Stimulated activated CD8-positive, alpha-beta memory T cell treated with anti-CD3 and anti-CD28 coated beads, Interleukin-2, amount 100 ng/mL, for 1 hour (primary cell): ENCODE measurements at places on chromosomes 7 and 10.

DNA sequence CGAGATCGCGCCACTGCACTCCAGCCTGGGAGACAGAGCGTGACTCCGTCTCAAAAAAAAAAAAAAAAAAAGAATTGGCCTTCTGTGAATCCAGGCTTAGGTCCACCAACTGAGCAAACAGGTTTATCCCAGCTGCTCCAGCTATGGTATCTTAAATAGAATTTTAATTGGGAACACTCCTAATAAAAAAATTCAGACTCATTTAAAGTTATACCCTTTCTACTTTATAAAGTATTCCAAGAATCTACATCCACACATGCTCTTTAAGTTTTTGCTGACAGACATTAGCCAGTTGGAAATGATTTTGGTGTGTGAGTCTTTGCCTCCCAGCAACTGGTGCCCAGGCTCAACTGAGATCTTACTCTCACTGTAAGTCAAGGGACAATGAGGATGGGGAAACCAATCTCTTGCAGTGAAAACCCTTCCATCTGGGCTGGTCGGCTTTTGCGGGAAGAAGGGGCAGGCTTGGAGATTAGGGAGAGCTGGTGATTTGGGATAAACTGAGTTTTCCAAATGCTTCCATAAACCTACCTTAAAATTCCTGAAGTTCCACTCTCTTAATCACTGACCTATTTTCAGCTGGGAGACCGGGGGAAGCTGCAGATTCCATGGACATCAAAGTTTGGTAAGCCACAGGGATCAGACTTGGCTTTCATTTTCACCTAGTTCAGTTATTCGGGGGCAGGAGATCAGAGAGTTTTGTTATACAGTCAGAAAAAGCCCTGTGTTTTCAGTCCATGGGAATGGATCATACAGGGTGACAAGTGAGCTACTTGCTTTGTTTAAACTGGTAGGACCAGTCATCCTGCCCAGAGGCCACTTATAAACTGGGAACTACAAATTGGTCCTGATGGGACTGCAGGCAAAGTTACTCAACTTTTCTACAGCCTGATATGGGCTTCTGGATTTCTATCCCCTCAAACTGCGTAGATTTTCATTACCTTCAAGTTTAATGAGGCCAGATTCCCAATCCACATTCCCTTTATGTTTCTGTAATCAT is 89.3 kb upstream of the ZNF746 start:
- no peak for DNase-seq

GRCh38 chr10:110103921-110104461 is 96.2 kb downstream of the ADD3 start:
- no peak for DNase-seq

GRCh38 chr10:108452533-108452932 is 1288.0 kb upstream of the SORCS1 start:
- no peak for DNase-seq

- no peak for DNase-seq
Observed at GRCh38 chr7:83520726-83521125, 128.2 kb downstream of the SEMA3E start.

GRCh38 chr10:95605163-95605562 is 44.0 kb upstream of the SORBS1 start:
- no peak for DNase-seq

- no peak for DNase-seq
Observed at GRCh38 chr10:131161087-131161486, 150.4 kb downstream of the TCERG1L start.

- no peak for DNase-seq
Observed at GRCh38 chr7:84686373-84686772, 491.8 kb upstream of the SEMA3A start.

GRCh38 chr7:83105948-83106347 is 56.7 kb downstream of the PCLO start:
- no peak for DNase-seq
